ENCODE measurements at places on chromosomes 1 and 21.

DNA sequence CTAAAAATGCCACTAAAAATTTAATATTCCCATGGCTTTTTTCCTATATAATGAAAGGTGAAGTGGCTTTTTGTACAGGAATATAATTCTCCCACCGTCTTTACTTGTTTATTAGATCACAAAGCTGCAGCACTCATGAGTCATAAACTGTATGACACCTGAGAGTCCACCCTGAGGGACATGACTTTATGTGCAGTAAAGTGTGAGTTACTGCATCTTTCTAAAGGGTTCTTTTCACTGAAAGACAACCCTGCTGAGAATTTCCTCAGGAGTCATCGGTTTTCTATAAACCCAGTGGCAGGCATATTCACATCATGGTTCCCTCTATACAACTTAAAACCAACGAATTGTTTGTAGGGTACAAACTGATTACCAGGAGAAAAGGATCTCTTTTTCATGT is 77.4 kb downstream of the APP start:
- no peak for DNase-seq

GRCh38 chr1:230866171-230867070 is 1.9 kb downstream of the C1orf198 start:
- DNase-seq, result no peak

GRCh38 chr1:106843518-106843917 is 213.0 kb upstream of the PRMT6 start:
- no peak for DNase-seq

DNA sequence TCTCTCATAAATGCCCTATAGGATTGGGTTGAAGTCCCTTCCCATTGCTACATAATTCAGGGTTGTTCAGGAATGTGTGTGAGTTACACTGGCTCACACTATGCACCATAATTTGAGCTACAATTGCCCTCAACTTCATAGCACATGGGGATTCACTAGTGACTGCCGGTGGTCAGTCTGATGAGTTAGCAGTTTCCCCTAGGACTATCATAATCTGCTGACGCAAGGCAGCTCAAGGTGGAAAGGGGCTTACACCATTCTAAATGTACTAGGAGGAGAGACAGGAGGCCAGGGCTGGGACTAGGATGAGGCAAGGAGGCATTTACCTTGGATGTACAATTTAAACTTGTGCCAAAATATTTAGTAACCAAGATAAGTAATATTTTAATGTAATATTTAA is 224.7 kb downstream of the GRIK1 start:
- DNase-seq, result no peak

Data from NCI-H1092 (cell line).